ENCODE measurements at places on chromosomes 1 and 21.

GRCh38 chr1:147542569-147542897, 1.2 kb downstream of the BCL9 start:
- DNase-seq, result no peak

DNA sequence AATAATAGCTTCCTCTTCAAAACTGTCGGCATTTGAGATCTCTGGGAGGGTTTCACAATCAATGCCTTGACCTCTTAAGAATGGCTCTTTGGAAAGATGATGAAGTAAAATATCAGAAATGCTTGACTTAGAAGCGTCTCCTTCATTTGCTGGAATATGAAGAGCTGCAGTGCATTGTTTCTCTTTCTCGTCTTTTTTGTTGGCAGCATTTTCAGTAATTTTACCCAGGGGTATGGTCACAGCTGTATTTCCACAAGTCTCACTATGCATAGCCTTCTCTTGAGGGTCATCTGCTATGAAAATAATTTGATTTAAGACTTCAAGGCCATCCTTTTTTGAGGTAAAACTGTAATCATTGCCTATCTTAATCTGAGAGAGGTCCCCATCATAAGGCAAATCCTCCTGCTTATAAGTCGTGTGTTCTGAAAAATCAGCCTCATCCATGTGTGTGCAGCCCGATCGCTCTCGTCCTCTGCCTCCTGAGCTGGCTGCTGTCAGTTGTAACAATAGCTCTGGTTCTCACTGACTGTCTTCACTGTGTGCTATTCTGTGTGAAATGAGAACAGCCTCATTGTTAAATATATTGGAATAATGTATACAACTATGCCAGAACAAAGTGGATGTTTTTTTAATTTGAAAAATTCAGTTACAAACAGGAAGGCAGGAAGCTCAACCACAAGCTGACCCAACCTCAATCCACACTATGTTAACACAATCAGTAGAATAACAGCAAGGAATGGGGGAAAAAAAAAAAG, 4.5 kb downstream of the AKNAD1 start:
- no peak for DNase-seq

GRCh38 chr1:222454186-222454585, 93.7 kb downstream of the HHIPL2 start:
- DNase-seq, result no peak

GRCh38 chr1:223556414-223557129, 108.9 kb downstream of the CAPN8 start:
- peak; percentile 6 for DNase-seq

DNA sequence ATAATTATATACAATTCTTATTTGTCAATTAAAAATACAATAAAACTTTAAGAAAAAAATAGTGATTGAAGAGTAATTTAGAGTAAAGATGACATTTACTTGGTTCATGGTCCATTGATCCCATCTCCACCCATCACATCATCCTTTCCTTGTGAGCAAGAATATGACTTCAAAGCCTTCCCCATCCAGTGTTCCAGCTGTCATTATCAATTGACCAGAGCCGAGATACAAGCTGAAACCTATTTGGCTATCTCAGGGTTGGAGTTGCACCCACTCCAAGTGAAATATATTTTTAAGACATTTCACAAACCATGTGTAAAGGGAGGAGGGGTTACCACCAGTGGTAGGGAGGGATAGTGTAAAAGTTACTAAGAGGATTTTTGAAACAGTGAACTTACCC, 428.9 kb upstream of the C1orf87 start:
- no peak for DNase-seq

GRCh38 chr1:71026093-71026492, 21.5 kb downstream of the PTGER3 start:
- DNase-seq, result no peak

DNA sequence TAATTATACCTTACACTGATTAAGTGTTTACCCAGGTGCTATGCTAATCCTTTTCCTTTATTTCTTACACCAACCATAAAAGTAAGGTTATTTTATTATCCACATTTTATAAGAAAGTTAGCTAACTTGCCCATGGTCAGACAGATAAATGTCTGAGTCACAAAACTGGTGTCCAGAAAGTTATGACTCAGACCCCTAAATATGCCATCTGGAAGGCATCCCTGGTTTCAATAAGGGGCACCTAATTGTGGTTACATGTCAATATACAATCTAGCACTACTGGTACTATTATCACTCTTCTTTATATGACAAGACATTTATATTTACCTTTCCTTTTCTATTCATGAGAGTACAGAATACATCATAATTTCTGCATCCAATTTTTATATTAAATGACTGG, 496.5 kb upstream of the ADGRL2 start:
- DNase-seq, result no peak

- no peak for DNase-seq
Measured at GRCh38 chr1:186500804-186501203, 39.9 kb upstream of the PDC start.

- DNase-seq, result no peak
Measured at GRCh38 chr1:204868340-204868700, 2.3 kb upstream of the NFASC start.
